ENCODE measurements at places on chromosomes 13 and 19.

GRCh38 chr13:73058432-73058735 is 421 bp upstream of the KLF5 start:
- DNase-seq = no peak

GRCh38 chr19:12792051-12792852 is 966 bp downstream of the JUNB start:
- DNase-seq = peak; percentile 66

DNA sequence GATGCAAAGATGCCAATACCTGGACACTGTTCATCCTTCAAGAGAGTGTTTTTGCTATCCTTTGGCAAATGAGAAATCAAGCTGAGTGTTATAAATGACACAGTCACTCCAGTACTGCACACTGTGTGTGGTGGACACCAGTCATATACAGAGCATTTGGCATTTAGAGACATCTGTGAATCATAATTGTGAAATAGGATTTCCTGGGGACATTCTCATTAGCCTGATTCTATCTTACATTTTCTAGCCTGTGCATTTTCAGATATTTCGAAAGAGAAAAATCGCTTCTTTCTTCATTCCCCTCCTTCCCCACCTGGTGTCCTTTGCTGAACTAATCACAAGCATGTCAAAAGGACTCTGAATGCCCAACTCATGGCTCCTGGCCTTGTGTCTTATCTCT is 781.0 kb upstream of the ARGLU1 start:
- DNase-seq = peak; percentile 68

DNA sequence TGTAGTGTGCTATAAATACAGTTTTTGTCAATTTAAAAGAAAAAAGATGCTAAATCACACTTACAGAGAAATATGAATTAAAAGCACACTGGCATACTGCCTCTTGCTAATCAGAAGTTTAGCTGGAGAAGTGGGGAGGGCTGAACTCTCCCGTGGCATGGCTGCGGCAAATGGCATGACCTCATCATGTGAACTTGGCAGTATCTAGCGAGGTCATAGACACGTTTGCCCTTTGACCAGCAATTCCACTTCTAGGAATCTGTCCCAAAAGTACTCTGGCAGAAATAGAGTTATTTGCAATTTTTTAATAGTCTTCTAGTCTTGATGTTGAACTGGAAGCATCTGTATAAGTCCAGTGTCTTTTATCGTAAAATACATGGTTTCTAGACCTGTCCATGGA is 42.0 kb upstream of the MCF2L start:
- no peak for DNase-seq
